Esophagus squamous epithelium (tissue), 5 donors: ENCODE measurements at places on chromosomes 5 and 9. TPM values are rescaled to one million over a fixed set of nuclear protein-coding genes. Genes with fewer than 3 reads are reported as not detected.

- no peak for DNase-seq
Measured at GRCh38 chr9:113520109-113520642, 56.6 kb downstream of the RGS3 start.

GRCh38 chr5:144040615-144041305, 129.7 kb downstream of the YIPF5 start:
- no peak for DNase-seq

The SLC30A5 gene
- 19.4 TPM for total RNA-seq

The PRRC2B gene
- 73.8 TPM for total RNA-seq

DNA sequence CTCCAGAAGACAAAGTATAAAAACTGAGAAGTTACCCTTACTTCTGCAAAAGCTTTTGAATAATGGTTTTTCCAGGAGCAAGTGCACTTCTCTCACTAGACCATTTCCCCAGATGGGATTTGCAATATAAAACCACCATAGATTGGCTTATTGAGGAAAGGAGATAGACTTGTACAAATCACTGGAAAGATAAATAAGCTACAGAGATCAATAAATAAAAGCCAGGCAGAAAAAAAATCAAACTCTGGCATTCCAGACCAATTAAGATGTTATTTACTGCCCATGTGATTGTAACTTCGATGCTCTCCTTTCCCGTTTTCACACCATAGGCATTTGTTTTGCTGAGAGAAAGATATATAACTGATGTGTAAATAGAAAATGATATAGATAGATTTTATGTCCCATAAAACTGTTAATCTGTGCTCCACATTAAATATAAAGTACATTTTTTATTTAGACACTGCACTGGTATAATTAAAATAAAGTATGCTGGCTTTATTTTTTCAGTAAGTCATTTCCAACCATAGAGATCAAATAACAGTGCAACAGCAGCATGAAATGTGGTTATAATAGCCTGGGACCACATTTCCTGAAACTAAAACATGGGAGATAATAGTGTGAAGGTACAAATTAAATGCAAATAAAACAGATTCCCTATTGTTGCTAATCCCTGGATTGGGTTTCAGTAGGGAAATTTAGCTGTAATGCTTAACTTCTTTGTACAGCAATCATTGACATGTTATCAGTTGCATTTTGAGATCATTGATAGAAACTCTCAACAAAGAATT, 177.7 kb downstream of the NR2F1-AS1 start:
- no peak for DNase-seq

- DNase-seq = no peak
Measured at GRCh38 chr5:150119421-150120061, 33.2 kb upstream of the CSF1R start.

The GABRA1 gene
- not detected for total RNA-seq

DNA sequence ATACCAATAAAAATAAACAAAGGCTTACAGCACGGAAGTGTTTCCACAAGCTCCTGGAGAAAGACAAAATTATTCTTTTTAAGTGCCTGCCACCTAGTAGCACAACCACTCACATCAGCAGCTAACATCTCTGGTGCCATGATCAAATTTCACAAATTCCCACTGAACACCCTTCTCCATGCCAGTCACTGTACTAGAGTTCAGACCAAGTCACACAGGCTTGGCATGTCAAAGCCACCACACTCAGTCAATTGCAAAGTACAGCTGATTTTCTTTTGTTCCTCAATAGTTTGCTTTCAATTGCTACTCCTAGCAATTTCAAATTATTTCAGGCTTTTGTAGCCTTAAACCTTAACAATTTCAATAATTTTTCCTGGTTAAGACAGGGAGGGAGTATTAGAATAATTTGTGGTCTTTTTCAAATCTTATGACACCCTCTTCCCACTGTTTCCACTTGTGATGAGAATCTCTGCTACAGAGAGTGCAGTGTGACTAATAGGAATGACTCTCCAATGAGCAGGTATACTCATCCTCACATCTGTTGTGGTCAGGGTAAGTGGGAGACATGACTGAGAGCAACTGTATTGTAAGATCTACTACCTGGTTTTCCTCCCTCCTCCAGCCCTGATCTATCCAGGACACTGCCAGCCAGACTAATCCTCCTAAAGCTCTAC, 46.2 kb downstream of the RNF145 start:
- no peak for DNase-seq

The TMEM215 gene
- not detected for total RNA-seq

The CERCAM gene
- total RNA-seq = 2.2 TPM

GRCh38 chr5:150636391-150637244, 3.8 kb upstream of the SYNPO start:
- DNase-seq = no peak

- no peak for DNase-seq
Measured at GRCh38 chr5:151406322-151406947, 41.0 kb upstream of the SLC36A1 start.

GRCh38 chr9:121294151-121294743, 26.3 kb downstream of the GSN start:
- no peak for DNase-seq

DNA sequence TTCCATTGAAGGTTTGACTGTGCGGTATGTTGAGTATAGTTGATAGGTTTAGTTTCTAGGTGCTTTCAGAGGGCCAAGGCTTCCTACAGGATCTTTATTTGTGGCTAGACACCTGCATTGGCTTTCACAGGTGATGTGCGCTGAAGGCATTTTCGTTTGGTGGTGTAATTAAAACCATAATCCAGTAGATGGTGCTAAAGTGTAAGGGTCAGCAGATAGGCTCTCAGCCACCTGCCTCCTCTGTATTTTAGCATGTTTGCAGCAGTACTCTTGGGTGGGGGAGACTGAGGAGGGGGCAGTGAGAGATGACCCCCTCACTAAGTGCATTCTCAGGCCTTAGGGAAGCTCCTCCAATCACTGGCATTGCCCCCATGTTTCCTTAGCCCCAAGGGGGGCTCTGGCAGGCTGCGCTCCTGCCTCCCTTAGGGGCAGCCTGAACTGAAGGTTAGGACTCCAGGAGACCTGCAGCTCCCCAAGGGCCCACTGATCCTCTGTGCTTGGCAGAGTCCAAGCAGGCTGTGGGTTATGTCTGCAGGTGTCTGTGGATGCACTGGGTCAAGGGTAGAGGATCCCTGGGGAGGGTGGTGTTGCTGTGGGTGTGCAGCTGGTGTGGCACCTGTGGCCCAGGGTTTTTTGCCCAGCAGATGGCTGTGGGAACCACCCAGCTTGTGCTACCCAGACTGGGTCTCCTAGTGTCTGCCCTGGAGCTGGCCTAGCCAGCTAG, 23.4 kb downstream of the CDK20 start:
- no peak for DNase-seq

DNA sequence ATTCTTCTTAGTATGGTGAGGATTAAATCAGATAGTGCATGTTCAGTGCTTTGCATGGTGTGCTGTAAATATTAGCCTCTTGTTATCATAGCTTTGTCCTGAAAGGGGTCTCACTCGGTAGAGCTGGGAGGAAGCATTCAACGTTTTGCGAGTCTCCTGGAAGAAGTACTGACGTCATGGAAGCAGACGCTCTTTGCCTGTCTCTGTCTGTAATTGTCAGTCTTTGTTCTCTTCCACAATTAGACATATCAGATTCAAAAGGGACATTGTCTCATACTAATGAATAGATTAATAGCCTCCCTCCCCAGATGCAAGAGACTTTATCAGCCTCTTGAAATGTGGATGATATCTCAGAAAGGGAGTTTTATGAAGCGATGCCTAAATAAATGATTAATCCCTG, 91.8 kb upstream of the CXCL14 start:
- no peak for DNase-seq

DNA sequence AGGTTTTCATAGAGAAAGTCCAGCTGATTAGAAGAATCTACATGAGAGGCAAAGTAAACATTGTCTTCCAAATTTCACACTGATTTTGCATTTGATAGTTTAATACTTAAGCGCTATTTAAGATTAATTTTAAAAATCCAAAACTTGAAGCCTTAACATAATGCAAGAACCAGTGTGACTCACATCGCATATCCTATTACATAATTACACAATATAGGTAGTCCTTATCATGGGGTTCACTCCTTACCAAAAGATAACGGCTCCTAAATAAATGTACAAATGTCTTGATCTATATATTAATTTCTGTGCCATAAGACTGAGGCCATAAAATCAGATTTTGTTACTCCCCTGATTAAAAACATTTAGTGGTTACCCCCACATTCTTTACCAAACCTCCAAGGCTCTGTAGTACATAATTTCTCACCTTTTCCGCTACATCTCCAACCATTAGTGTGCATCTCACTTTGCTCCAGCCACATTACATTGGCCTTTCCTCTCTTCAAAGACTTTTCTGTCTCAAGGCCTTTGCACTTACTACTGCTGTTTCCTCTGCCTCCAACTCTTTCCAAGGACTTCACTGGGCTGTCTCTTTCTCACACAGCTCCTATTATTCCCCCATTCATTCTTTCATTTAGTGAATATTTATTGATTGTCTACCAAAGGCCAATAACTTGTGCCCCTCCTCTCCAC, 1.0 kb downstream of the RIOK2 start:
- DNase-seq = no peak

DNA sequence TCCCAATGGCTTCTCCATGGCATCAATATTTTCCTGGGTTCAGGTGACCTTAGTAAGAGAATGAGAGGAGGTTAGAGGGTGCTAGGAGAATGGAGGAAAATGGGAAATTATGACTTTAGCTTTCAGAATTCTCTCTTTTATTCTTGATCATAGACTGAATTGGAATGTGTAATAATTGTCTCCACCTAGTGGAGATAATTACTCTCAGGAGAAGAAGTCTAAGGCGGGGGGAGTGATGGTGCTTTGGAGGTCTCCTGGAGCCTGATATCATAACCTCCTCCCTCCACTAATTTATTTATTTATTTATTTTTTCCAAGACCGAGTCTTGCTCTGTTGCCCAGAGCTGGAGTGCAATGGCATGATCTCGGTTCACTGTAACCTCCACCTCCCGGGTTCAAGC, 221.3 kb downstream of the GRIA1 start:
- DNase-seq = no peak

DNA sequence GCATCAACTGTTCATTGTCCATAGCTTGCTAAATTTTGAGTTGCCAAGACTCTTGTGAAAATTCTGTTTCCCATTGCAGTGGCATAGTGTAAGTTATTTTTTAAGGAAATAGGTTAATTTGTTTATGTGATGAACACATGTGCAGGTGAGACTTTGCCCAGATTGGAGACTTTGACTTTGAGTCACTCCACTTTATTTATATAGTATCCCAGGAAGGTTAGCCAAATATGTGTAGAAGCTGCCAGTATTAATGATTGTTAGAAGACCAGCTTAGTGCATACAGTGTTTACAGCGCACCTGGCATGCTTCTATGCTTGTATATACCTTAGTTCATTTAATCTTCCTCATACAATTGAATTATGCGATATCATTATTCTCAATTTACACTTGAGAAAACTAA, 51.0 kb downstream of the MTAP start:
- DNase-seq = no peak

The TAL2 gene
- not detected for total RNA-seq

GRCh38 chr5:61307191-61307590, 24.9 kb upstream of the ZSWIM6 start:
- no peak for DNase-seq

The MCC gene
- total RNA-seq = 41.6 TPM

The PCDHA10 gene
- total RNA-seq = 0.04 TPM

The LHX6 gene
- 4.6 TPM for total RNA-seq

The GRXCR2 gene
- not detected for total RNA-seq

DNA sequence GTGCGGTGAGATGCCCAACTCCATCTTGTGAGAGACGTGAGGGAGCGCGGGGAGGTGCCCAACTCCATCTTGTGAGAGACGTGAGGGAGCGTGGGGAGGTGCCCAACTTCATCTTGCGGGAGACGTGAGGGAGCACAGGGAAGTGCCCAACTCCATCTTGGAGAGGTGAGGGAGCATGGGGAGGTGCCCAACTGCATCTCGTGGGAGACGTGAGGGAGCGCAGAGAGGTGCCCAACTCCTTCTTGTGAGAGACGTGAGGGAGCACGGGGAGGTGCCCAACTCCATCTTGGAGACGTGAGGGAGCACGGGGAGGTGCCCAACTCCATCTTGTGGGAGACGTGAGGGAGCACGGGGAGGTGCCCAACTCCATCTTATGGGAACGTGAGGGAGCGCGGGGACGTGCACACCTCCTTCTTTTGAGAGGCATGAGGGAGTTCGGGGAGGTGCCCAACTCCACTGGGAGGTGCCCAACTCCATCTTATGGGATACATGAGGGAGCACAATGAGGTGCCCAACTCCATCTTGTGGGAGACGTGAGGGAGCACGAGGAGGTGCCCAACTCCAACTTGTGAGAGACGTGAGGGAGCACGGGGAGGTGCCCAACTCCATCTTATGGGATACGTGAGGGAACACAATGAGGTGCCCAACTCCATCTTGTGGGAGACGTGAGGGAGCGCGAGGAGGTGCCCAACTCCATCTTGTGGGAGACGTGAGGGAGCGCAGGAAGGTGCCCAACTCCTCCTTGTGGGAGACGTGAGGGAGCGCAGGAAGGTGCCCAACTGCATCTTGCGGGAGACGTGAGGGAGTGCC, 235.4 kb downstream of the CACNA1B start:
- no peak for DNase-seq

- no peak for DNase-seq
Measured at GRCh38 chr9:121105531-121105930, 30.8 kb downstream of the CNTRL start.

DNA sequence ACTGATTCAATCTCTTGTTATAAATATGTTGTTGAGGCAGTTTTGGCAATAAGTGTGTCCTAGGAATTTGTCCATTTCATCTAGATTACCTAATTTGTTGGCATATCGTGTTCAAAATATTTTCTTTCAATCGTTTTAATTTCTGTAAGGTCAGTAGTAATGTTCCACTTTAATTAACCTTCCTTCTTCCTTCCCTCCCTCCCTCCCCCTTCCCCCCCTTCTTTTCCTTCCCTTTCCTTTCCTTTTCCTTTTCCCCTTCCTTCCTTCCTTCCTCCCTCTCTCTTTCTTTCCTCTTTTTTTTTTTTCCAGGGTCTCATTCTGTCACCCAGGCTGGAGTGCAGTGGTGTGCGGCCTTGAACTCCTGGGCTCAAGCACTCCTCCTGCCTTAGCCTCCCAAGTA, 27.1 kb downstream of the CD14 start:
- DNase-seq = no peak

The TMEM174 gene
- not detected for total RNA-seq

DNA sequence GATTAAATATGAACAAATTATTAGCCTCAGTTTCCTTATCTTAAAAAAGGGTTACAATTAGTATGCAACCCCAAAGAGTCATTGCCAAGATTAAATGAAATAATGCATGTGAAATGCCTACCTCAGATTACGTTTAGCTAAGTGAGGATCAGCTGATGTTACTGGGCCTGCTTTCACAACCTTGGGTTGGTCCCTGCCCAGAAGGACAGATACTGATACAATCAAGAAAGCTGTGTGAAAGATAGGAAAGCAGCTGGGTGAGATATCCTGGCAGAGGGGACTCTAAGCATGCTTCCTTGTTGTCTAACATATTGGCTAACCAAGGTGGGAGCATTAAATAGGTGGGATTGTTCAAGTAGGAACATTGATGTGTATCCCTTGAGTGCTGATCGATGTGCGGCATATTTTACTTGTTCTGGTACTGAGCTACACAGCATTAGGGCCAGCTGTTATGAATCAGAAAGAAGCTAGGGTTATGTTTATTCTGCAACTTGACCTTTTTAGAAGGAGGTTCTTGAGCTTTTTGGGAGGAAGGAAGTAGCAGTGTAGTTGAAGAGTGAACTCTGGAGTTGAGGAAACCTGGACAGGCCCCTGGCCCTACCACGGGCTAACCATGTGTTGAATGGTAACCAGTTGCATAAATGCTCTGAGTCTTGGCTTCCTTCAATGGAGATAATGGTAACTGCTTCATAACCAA, 28.9 kb downstream of the SNX24 start:
- DNase-seq = no peak
